Ureter (tissue), 1 donor: ENCODE measurements at places on chromosomes 2 and 18. TPM values are rescaled to one million over a fixed set of nuclear protein-coding genes. Genes with fewer than 3 reads are reported as not detected.

DNA sequence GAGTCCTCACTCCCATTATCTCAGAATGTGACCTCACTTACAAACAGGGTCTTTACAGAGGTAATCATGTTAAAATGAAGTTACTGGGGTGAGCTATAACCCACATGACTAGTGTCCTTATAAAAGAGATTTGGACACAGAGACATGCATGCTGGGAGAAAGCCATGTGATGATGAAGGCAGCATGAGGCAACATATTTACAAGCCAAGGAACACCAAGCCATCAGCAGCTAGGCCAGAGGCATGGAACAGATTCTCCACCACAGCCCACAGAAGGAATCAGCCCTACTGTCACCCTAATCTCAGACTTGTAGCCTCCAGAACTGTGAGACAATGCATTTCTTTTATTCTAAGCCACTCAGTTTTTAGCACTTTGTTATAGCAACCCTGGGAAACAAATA lies 171.9 kb downstream of the EN1 start:
- DNase-seq, result no peak

DNA sequence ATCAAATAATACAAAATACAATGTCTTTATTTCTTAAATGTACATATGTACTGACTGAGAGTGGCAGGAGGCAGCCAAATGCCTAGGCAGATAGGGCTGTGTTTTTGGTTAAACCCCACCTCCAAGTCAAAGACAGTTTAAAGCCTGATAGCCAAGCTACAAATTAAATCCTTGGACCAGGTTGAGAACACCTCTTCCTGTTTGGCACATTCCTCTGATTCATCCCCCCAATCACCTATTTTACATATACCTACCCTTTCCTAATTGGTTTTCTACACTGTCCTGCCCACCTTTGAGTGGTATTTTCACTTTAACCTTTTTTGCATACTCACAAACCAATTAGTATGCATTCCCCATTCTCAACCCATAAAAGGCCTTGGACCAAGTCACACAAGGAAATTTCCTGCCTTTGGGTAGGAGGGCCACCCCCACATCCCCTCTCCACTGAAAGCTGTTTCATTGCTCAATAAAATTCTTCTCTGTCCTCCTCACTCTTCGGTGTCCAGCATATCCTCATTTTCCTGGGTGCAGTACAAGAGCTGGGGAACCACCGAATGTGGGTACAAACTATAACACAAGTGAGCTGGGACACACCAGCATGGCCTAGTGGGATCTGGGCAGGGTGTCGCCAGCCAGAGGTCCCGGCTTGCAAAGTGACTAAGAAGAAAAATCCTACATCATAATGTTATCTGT lies 149.1 kb downstream of the UBE2E3 start:
- no peak for DNase-seq

GRCh38 chr2:11784280-11784679 lies 37.8 kb downstream of the LPIN1 start:
- DNase-seq, result no peak

GRCh38 chr2:105519516-105519915 lies 120.7 kb upstream of the FHL2 start:
- no peak for DNase-seq

DNA sequence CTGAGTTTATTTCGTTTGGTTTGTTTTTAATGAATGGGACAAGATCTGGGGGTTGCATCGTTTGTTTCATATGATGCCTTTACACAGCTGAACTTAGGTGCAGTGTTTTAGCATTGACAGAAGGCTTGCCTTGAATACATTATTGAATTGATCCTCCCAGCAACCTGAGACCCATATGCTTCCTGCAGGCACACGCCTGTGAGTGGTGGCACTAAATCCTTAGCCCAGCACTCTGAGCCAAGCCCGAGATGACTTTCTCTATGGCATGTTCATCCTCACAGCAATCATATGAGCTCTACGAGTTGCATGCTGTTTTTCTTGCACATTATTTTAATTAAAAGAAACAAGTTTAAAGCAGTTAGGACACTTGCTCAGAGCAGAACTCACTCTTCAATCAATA lies 47.8 kb upstream of the AGAP1 start:
- DNase-seq, result no peak

GRCh38 chr2:118119158-118119727 lies 31.0 kb downstream of the INSIG2 start:
- no peak for DNase-seq

DNA sequence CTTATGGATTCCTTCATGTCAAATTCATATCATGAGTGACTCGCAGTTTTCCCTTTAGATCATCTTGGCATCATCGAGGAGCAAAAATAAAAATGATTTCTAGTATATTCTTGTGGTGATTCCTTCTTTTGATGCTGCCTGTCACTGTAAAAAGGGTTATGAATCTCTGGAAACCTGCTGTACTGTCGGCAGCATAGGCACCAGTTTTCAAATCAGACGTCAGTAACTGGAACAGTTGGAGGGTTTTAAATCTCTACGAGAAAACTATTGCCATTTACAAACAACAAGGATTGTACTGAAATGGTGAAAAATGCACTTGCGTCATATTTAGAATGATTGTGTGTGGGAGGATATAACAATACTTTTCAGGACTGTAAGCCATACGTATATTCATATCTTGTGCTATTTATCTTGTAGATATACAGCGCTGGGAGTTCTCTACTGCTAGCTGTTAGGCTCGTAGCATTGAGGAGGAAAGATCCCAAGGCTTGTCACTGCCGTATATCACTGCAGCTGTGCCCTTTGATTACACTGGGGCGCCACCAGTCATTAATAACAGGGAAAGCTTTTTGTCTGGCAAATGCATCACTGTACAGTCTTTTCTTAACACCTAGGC lies 320.7 kb downstream of the MTX2 start:
- no peak for DNase-seq

- DNase-seq, result no peak
Measured at GRCh38 chr2:199914372-199914958, 3.4 kb downstream of the C2orf69 start.

GRCh38 chr2:12587729-12588522 lies 128.8 kb upstream of the TRIB2 start:
- DNase-seq, result no peak

DNA sequence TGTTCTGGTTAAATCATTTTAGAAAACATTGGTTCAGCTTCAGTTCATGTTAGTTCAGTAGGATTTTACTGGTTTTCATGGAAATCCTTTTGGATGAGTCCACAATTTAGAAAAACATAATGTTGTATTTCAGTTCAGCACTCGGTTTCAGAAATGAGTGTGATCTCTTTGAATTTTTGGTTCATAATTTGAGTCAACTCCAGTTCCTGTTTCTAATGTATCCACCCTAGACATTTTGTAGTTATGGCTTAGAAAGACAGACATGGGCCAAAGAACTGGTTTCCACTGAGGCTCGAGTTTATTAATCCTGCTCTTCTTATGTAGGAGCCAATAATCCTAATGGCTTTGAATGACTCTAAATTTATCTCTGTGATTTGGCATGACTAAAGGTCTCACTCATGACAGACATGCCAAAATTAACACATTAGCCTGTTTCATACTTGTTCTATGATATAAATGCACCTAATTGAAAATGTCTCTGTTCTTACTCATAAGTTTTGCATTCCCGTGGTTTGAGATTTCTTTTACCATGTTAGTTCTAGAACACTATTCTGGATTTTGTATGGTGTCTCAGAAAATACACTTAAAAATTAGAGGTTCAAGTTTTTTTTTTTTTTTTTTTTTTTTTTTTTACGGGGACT lies 82.3 kb upstream of the SPRED2 start:
- no peak for DNase-seq

DNA sequence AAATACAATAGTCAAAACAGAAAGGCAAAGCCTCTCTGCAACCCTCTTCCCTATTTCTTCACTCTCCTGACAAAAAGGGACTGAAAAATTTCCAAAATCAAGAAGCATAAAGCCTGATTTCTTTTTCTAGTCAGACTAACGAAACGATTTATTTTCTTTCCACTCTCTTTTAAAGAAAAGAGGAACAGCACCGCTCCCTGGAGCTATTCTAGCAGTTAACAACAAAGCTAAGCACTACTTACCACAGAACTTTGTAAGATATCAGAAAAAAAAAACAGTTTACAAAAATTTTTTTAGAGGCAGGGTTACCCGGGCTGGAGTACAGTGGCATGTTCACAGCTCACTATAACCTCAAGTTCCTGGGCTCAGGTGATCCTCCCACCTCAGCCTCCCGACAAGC lies 14.4 kb upstream of the FHL2 start:
- DNase-seq, result no peak

DNA sequence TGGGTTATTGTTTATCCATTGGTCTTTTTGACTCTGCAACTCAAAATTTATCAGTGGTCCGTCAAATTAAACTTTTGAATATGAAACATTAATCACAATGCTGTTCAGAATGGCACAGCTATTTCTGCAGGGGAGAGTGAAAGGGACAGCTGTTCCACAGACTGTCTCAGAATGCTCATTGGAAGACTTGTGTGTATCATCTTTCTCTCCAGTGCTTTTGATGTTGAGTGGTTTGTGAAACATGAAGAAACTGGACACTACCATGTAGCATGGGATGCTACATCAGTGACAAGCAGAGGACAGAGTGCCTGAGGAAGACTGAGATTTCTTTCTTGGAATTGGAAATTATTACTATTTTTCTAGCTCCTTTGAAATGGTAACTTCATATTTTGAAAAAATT lies 115.7 kb downstream of the PLCL1 start:
- no peak for DNase-seq

DNA sequence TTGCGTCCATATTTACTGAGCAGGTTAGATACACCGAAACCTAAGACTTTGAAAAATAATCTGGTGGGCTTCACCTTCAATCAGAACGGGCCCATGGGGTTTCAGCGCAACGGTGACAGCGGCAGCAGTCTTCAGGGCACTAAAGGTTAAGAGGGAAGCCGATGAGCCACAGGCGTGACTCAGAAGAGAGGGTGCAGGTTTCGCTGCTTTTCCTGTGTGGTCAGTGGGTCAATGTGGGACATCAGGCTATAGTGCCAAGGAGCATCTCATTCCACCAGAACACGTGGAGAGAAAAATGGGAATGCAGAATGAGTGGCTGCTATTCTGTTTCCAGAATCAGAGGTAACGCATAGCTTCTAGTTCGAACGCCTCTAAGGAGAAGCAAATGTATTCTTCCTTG lies 8.9 kb downstream of the PTGR3 start:
- no peak for DNase-seq

GRCh38 chr2:10265329-10266132 lies 37.2 kb upstream of the HPCAL1 start:
- no peak for DNase-seq

- no peak for DNase-seq
Measured at GRCh38 chr2:137987011-137987410, 22.7 kb downstream of the HNMT start.

- DNase-seq, result no peak
Measured at GRCh38 chr2:171042253-171042969, 113.4 kb downstream of the GORASP2 start.

- no peak for DNase-seq
Measured at GRCh38 chr18:76505614-76506013, 10.6 kb upstream of the ZNF516 start.

DNA sequence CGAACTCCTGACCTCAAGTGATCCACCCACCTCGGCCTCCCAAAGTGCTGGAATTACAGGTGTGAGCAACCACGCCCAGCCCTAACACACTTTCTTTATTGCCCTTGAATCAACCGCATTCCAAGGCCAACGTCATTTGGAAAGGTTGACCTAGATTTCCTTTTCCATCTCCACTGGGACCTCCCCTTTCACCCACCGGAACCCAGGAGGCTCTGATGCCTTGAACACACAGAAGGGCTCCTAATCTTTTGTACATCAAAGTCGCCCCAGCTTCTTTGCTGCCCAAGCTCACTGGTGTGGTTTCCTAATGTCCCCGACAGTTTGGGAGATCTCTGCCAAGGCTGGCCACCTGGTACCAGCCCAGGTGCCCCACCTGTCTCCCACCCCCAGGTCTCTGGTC lies 46.2 kb upstream of the CAB39 start:
- DNase-seq, result no peak

DNA sequence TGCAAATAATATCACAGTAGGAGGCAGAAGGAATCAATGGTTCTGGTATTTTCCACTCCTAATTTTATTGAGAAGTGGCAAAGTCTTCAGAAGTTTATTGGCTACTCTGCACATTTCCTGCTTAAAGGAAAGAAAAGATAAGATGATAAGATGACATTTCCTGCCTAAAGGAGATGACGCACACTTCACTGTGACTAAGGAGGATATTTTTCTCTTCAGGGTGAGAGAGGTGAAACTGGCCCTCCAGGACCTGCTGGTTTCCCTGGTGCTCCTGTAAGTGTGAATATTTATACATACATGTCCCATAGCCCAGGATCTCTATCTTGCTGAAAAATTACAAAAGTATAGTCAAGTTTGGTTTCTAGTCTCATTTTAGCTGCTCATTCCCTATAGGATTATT lies 27.9 kb downstream of the COL3A1 start:
- DNase-seq, result no peak

DNA sequence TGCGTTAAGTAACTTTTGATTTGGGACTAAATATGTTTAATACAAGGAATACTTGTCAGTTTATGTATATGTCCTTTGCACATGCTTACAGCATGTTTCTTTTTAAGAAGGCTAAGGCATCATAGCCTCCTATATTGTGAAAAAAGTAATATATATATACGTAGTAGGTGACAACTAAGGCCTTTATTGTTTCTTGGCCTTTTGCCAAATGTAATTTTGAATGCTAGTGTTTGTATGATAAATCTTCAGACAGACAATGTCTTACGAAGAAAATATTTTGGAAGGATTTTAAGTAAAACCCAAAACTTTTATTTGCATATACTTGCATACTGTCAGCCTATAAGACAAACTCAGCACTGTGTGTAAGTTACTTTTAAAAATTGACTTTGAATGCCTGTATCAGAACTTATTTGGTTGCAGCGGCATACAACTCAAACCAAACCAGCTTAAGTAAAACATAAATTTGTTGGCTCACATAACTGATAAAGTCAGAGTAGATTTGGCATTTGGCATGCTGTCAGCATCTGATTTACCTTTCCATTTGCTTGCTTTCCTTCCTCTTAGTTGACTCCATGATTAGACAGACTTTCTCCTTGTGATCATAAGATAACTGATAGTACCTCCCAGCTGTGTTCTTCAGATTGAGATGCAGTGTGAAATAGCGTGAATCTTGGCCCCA lies 24.4 kb downstream of the UBE2E3 start:
- no peak for DNase-seq

DNA sequence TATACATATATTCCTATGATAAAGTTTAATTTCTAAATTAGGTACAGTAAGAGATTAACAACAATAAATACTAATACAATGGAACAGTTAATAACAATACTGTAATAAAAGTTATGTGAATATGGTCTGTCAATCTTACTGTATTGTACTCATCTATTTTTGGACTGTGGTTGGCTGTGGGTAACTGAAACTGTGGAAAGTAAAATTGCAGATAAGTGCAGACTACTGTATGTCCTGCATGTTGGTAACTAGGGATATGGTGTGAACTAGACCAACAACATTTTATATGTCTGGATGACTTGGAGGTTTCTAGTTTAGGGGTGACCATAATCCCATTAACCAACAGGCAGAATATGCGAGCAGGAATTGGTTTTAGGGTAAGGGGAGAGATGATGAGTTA lies 23.3 kb downstream of the PHLPP1 start:
- DNase-seq, result no peak

GRCh38 chr2:68653538-68653982 lies 10.2 kb downstream of the PROKR1 start:
- no peak for DNase-seq

GPR155 gene
- total RNA-seq, result 5.5 TPM

HOXD10 gene
- 4.4 TPM for total RNA-seq

ERICH2 gene
- total RNA-seq, result 1.4 TPM

PLEKHH2 gene
- total RNA-seq, result 9.8 TPM

INPP5D gene
- 43.4 TPM for total RNA-seq

KCNS3 gene
- 20.3 TPM for total RNA-seq

RNF25 gene
- 33.7 TPM for total RNA-seq

FSHR gene
- total RNA-seq, result not detected

C2orf15 gene
- total RNA-seq, result 4.9 TPM
